NCI-H345 (cell line): ENCODE measurements at places on chromosomes 13 and 19.

DNA sequence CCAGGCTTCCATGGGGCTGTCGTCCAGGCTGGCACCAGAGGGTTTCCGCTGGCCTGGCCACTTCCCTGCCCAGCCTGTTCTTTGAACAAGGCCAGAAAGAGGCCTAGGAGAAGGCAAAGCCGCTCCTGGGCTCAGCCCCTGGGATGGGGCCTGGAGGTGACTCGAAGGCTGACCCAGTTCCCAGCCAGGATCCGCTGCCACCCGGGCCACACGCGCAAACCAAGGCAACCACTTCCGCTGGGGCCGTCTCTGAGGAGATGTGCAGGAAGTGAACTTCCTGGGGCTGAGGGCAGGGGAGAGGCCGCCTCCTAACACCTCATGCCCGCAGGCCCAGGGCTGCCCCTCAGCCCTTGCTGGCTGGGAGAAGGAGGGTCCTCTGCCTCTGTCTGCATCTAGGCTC, 15.2 kb downstream of the PLEKHF1 start:
- no peak for DNase-seq

DNA sequence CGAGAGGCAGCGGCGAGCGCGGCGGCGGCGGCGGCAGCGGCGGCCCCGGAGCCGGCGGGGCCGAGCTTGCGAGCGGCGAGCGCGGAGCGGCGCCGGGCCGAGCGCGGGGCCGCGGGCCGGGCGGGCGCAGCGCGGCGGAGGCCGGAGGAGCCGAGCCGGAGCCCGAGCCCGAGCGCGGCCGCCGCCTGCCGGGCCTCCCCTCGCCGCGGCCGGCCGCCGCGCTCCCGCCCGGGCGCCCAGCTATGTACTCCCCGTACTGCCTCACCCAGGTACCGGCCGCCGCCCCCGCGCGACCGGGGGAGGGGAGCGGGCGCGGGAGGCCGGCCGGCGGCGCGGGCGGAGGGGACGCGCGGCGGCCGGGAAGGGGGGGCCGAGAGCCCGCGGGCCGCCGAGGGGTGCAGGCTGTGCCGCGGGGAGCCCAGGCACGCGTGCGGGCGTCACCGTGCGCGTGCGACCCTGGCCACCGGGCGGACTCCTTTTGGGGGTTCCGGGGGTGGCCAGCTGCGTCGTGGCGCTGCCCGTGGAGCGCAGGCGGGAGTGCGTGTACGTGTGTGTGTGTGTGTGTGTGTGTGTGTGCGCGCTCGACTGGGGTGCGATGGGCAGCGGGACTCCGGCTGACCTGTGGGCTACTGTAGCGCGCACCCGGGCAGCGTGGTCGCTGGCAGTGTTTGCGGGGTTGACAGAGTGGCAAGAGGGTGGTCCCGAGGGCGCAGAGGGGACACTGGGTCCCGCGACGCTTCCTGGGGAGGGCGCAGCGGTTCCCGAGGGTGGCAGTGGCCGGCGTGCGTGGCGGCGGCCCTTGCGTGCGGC, 526 bp downstream of the NFIX start:
- no peak for DNase-seq

GRCh38 chr13:106109391-106109791, 426.1 kb downstream of the EFNB2 start:
- DNase-seq: no peak

GRCh38 chr13:96460609-96461008, 370.7 kb downstream of the HS6ST3 start:
- peak; percentile 79 for DNase-seq

DNA sequence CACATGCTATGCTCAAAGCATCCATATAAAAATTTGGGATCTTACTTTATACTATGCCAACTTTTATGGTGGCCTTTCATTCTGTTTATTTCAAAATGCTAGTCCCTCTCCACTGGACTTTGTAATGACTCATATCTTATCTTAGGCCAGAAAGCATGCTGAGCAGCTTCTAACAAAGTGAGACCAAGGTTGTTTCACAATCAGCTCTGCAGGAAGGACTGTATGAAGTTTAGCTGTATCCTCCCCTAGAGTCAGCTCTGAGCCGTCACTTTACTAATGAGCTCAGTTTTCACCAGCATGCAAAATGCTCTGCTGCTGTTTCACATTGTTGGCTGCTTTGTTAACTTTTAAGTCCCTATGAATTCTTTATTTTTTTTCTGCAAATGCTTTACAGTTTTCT, 1608.8 kb downstream of the OLFM4 start:
- DNase-seq: peak; percentile 27

GRCh38 chr13:33125821-33126570, 109.8 kb downstream of the KL start:
- DNase-seq: no peak

DNA sequence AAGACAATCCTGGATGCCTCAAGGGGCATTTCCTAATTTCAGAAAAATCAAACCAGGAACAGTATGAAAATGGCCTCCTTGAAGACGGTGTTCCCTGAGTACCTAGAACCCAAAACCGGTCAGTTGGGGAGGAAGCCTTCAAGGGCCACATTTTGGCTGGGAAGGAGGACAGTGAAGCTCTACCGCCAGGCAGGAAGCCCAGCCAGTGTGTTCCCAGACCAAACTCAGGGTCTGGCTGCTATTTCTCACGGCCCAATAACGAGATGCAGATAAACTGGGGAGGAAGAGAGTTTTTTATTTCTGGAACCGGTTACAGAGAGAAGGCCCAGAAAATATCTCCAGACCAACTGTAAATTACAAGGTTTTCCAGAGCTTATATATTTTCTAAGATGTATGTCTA, 24.3 kb upstream of the CEACAM21 start:
- no peak for DNase-seq
